ENCODE measurements at places on chromosomes 1 and 21. TPM values are rescaled to one million over a fixed set of nuclear protein-coding genes. Genes with fewer than 3 reads are reported as not detected.

Gene MRPS15
- total RNA-seq, result 119 TPM

Gene GPR25
- total RNA-seq, result not detected

Gene PGLYRP3
- not detected for total RNA-seq

GRCh38 chr1:216387782-216388181, 35.5 kb downstream of the USH2A start:
- DNase-seq, result no peak

- DNase-seq, result no peak
These were observed 181.4 kb upstream of the LHX8 start for GRCh38 chr1:74952786-74953185.

DNA sequence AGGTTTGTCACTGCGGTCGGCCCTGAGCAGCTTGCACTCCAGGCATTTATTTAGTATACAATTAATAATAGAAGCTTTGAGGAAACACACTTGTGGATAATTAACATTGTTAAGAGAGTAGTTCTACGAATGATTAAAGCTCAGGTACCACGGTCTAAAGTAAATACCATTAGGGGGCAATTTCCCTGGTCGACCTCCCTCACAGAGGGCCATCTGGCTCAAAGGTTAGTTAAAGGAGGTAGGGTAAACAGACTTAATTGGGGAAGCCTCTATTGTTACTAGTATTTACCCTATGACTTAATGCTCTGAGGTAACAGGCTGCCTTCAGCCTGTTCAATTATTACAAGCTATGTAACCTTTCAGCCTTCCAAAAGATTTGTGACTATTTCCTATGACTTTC, 122.3 kb upstream of the SLC44A3 start:
- DNase-seq, result no peak

- DNase-seq, result no peak
These were observed 129.3 kb downstream of the CNIH3 start for GRCh38 chr1:224745394-224745793.

DNA sequence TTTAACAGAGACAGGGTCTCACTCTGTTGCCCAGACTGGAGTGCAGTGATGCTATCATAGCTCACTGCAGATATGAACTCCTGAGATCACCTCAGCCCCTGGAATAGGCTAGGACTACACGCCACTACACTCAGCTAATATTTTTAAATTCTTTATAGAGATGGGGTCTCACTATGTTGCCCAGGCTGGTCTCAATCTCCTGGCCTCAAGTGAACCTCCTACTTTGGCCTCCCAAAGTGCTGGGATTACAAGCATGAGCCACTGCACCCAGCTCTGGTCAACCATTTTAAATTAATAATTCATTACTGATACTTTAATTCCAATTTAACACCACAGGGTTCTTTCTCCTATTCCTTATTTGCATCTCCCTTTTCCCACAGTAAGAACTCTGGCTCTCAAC, 18.5 kb upstream of the EPS15 start:
- no peak for DNase-seq
